Right atrium auricular region (tissue), 2 donors: ENCODE measurements at places on chromosomes 11 and 22. TPM values are rescaled to one million over a fixed set of nuclear protein-coding genes. Genes with fewer than 3 reads are reported as not detected.

APOBEC3B gene
- 0.90 TPM for total RNA-seq

GRCh38 chr11:60095477-60096120 lies 7.1 kb downstream of the MS4A2 start:
- no peak for DNase-seq
- H3K27ac ChIP-seq: no peak overlapping the region
- no peak overlapping the region for H3K4me3 ChIP-seq
- H3K27me3 ChIP-seq: no peaks in the 10 kb centered on the region

- no peaks in the 10 kb centered on the region for H3K36me3 ChIP-seq
- no peak for DNase-seq
- no peaks in the 10 kb centered on the region for H3K27me3 ChIP-seq
- no peaks in the 10 kb centered on the region for H3K4me1 ChIP-seq
- no peak overlapping the region for H3K4me3 ChIP-seq
Measured at GRCh38 chr11:94100253-94100652, 28.4 kb upstream of the PANX1 start.

- no peaks in the 10 kb centered on the region for H3K36me3 ChIP-seq
- no peaks in the 10 kb centered on the region for H3K27me3 ChIP-seq
- H3K4me1 ChIP-seq: peaks cover 62% of the 10 kb centered on the region
- DNase-seq: no peak
- no peak overlapping the region for H3K27ac ChIP-seq
Measured at GRCh38 chr22:24426851-24427499, 424 bp upstream of the ADORA2A start.

P4HA3 gene
- total RNA-seq: 0.75 TPM

GRCh38 chr11:86695373-86695772 lies 23.0 kb upstream of the ME3 start:
- H3K36me3 ChIP-seq: no peaks in the 10 kb centered on the region
- no peak overlapping the region for H3K27ac ChIP-seq
- DNase-seq: no peak
- H3K27me3 ChIP-seq: no peaks in the 10 kb centered on the region
- no peak overlapping the region for H3K4me3 ChIP-seq

DNA sequence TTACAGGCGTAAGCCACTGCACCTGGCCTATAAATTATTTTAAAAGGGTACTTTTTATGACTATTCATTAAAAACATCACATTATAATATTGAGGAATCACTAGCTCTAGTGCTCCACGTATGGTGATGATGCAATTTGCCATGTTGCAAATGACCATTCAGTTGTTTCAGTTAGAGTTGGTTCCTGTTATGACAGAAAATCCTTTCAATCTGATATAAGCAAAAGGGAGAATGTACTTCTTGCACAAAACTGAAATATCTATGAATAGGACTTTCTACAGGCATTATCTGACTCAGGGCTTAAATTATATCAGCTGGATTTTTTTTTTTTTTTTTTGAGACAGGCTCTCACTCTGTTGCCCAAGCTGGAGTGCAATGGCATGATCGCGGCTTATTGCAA lies 45.6 kb upstream of the RRM1 start:
- H3K27me3 ChIP-seq: no peaks in the 10 kb centered on the region
- peaks cover 16% of the 10 kb centered on the region for H3K4me1 ChIP-seq
- H3K27ac ChIP-seq: no peak overlapping the region
- H3K4me3 ChIP-seq: no peak overlapping the region
- no peaks in the 10 kb centered on the region for H3K36me3 ChIP-seq

TMEM86A gene
- total RNA-seq: 4.6 TPM

DNA sequence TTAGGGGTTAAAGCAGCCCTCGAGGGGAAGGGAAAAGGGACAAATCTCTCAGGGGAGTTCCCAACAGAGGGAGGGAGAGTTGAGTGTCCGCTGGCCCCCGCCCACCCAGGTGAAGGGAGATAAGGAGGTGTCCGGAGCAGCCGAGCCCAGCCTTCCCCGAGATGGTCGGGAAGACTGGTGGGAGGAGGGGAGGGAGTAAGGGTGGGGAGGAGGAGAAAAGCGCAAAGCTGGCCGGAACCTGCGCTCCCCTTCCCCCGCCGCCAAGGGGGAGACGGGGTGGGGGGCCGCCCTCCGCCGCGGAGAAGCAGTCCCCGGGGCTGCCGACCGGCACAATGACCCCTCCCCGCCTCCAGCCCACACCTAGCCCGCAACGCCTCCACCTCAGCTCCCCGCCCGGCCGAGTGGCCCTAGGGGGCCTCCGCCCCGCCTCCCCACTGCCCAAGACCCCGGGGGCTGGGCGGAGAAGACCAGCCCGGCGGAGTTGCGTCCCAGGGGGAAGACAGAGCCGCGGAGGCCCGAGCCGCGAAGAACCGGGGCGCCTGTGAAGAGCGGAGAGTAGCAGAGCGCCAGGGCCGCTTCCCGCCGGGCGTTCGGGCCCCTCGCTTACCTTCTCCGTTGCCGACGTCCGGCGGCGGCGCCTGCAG lies 479 bp downstream of the RSF1 start:
- no peak for DNase-seq
- no peaks in the 10 kb centered on the region for H3K27me3 ChIP-seq
- H3K36me3 ChIP-seq: no peaks in the 10 kb centered on the region
- peak overlapping the region; percentile 100 for H3K4me3 ChIP-seq
- peak overlapping the region; percentile 99 for H3K27ac ChIP-seq

- no peak overlapping the region for H3K4me3 ChIP-seq
- no peak for DNase-seq
- peaks cover 13% of the 10 kb centered on the region for H3K36me3 ChIP-seq
- no peaks in the 10 kb centered on the region for H3K4me1 ChIP-seq
Measured at GRCh38 chr11:34476849-34477248, 36.7 kb downstream of the ELF5 start.

DNA sequence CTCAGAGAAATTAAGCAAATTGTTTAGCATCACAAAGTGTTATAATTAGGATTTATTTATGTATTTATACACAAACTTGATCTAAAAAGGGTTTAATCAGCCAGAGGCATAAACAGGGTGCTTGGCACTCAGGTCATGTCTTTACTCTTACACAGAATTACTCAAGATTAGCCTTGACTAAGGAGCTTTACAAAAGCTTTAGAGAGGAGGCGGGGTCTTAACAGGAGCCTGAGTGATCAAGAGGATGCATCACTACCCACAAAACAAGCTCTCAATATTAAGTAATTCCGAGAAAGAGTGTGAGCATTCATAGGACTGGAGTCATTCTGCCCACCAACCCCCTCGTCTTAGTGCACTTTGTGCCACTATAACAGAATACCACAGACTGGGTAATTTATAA lies 103.0 kb downstream of the SPATA19 start:
- H3K4me1 ChIP-seq: no peaks in the 10 kb centered on the region
- no peak overlapping the region for H3K4me3 ChIP-seq
- H3K27ac ChIP-seq: no peak overlapping the region
- no peak for DNase-seq
